B cell (primary cell): ENCODE measurements at places on chromosomes 12 and 14. TPM values are rescaled to one million over a fixed set of nuclear protein-coding genes. Genes with fewer than 3 reads are reported as not detected.
A peak's percentile ranks its signal among the peaks of the same experiment; 100 is the strongest.

- no peak for DNase-seq
Observed at GRCh38 chr14:54762296-54762695, 140.3 kb downstream of the GCH1 start.

DNA sequence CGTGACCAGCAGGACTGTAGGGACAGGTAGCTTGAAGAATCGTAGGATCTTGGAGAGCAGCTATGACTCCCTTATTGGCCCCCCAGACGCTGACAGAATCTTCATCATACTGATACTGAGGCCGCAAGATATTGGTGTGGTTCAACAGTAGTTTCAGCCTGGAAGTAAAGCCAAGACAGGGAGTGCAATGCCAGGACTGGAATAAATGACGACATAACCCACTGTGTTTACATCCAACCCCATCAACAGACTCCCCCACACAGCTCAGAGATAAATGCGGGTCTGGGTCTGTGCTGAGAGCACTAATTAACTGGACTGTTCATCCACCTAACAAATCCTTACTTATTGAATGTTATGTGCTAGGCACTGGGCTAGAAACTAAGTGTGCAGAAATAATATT, 16.6 kb downstream of the NOXRED1 start:
- no peak for DNase-seq

- no peak for DNase-seq
Observed at GRCh38 chr12:48329199-48329939, 21.4 kb downstream of the ZNF641 start.

- DNase-seq: peak; percentile 32
Observed at GRCh38 chr14:23561873-23562821, 5.4 kb downstream of the AP1G2 start.

- no peak for DNase-seq
Observed at GRCh38 chr14:80310938-80311750, 99.8 kb upstream of the DIO2 start.

GRCh38 chr14:76262641-76263040, 110.9 kb downstream of the GPATCH2L start:
- DNase-seq: no peak

GRCh38 chr12:127280393-127281275, 986.3 kb upstream of the TMEM132C start:
- peak; percentile 8 for DNase-seq

DNA sequence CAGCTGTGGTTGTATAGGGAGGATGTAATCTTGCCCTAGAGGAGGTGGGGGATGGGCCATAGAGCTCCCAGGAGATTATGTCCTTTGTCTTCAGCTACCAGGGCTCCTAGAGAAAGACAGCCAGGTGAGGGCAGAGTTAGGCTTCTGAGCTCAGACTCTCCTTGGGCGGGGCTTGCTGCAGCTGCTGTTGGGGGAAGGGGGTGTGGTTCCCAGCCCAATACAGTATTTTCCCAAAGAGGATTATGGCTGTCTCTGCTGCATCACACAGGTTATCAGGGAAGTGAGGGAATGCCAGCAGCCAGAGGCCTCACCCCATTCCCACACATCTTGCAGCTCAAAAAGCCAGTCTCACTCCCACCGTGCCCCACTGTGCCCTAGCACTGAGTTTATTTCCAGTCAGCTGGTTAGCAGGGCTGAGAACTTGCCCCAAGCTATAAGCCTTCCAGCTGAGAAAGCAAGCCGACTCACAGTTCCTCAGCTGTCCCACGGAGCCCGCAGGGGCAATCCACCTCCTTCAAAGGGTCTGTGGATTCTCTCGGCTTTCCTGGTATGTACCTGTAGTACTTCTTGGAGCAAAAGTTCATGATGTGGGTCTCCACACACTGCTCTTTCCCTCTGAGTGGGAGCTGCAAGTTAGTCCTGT, 217.3 kb upstream of the CPNE8 start:
- no peak for DNase-seq

DNA sequence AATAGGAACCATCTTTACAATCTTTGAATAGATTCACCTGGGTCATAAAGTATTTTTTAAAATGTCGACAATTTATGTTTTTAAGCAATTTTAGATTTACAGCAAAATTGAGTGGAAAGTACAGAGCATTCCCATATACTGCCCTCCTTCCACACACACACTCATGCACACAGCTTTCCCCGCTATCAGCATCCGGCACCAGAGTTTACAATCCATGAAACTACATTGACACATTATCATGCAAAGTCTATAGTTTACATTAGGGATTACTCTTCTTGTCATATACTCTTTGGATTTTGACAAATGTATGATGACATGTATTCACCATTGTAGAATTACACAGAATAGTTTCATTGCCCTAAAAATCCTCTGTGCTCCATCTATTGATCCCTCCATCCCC, 9.0 kb upstream of the SYNE2 start:
- DNase-seq: no peak

LHX5 gene
- total RNA-seq: not detected in 2 replicates

MIPOL1 gene
- 0.07 and 0.17 TPM in 2 replicates for total RNA-seq

GRCh38 chr12:96195845-96196451, 1.8 kb downstream of the ELK3 start:
- DNase-seq: no peak

- no peak for DNase-seq
Observed at GRCh38 chr14:54368291-54368690, 28.5 kb upstream of the CDKN3 start.

GRCh38 chr12:87925021-87925420, 104.2 kb downstream of the C12orf50 start:
- no peak for DNase-seq

- no peak for DNase-seq
Observed at GRCh38 chr12:8482571-8483061, 26.9 kb downstream of the CLEC6A start.

DNA sequence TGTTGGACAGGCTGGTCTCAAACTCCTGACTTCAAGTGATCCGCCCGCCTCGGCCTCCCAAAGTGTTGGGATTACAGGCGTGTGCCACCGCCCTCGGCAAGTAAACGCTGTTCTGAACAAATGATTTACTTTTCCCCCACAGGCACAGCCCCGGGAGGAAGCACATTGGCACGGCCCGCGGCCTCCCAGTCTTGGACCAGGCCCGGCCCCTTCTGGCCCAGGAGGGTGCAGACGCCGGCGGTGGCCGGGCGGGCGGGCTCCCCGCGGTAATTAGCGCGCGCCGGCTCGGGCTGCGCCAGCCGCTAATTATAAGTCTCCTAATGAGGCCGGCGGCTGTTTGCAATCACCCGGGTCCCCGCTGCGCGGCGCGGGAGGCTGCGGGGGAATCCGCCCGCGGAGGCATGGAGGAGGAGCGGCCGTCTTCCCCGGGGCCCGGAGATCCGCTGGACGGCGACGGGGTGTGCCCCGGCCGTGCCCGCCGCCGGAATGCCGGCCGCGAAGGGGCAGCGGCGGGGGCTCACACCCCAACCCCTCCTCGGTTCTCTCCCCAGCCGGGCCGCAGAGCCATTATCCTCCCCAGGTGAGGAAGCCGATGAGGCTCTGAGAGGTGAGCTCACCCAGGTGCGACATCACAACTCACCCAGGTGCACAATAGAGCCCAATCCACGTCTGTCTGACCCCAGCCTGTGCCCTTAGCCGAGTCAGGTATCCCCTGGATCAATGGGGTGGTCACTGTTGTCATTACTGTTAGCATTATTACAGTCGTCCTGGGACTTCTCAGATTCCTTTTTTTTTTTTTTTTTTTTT, 3.3 kb upstream of the POP5 start:
- peak; percentile 74 for DNase-seq

GRCh38 chr12:47767216-47767724, 5.8 kb upstream of the SLC48A1 start:
- DNase-seq: peak; percentile 78

IRAK3 gene
- 3.9 and 4.2 TPM in 2 replicates for total RNA-seq

- DNase-seq: peak; percentile 14
Observed at GRCh38 chr12:113061061-113061694, 4.6 kb downstream of the DTX1 start.

DNA sequence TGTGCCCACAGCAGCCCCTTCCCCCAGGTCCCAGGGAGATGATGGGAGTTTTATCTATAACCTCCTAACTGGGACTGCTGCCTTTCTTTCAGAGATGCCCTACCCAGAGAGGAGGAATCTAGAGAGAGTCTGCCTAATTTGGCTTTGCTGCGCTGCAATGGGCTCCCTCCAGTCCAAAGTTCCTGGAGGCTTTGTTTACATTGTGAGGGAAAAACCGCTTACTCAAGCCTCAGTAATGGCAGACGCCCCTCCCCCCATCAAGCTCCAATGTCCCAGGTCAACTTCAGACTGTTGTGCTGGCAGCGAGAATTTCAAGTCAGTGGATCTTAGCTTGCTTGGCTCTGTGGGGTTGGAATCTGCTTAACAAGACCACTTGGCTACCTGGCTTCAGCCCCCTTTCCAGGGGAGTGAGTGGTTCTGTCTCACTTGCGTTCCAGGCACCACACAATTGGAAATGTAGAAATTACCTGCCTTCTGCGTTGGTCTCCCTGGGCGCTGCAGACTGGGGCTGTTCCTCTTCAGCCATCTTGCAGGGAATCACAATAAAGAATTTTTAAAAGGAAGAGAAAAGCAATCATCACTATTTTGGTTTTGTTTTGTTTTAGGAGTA, 262.5 kb downstream of the FOXG1 start:
- no peak for DNase-seq

- DNase-seq: peak; percentile 85
Observed at GRCh38 chr14:77094672-77095284, 3.3 kb upstream of the CIPC start.

ASB2 gene
- total RNA-seq: 1.00 and 1.5 TPM in 2 replicates

NANOG gene
- total RNA-seq: not detected in 2 replicates

ARF6 gene
- 132 and 135 TPM in 2 replicates for total RNA-seq

- no peak for DNase-seq
Observed at GRCh38 chr14:33946679-33947476, 4.0 kb downstream of the EGLN3 start.

GRCh38 chr12:69466867-69467266, 3.3 kb upstream of the FRS2 start:
- DNase-seq: no peak

GRCh38 chr12:73678335-73678734, 859.3 kb upstream of the ATXN7L3B start:
- no peak for DNase-seq

GRCh38 chr12:91877456-91878235, 268.0 kb downstream of the BTG1 start:
- DNase-seq: peak; percentile 47

CCDC197 gene
- total RNA-seq: not detected in 2 replicates

TCL1B gene
- total RNA-seq: 5.5 and 5.7 TPM in 2 replicates

PTHLH gene
- total RNA-seq: not detected in 2 replicates

GRCh38 chr12:65695113-65695865, 129.0 kb upstream of the HMGA2 start:
- no peak for DNase-seq

PTPRR gene
- not detected in 2 replicates for total RNA-seq

- DNase-seq: no peak
Observed at GRCh38 chr12:12759234-12759915, 26.1 kb upstream of the APOLD1 start.

DNA sequence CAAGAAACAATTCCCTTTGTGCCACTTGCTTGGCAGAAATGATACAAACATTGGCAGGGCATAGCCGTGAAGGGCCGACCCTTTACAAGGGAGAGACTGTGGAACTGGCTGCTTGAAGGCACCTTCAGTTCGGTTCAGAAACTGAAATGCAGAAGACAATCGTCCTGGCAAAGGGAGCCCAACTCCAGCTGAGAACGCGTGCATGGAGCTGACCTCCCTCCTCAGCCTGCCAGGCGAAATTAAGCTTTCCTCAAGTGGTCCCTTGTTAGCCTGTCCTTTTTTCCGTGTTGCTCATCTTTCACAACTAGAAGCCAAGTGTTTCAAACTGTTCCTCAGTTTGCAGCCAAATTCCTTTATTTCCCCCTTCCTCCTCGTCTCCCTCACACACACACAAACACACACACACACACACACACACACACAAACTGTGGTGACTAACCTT, 8.1 kb downstream of the LGR5 start:
- DNase-seq: no peak

- no peak for DNase-seq
Observed at GRCh38 chr12:101038289-101038871, 171.7 kb downstream of the SLC5A8 start.

GRCh38 chr14:73091044-73091443, 32.7 kb downstream of the RBM25 start:
- no peak for DNase-seq

EPS8 gene
- total RNA-seq: 0.78 and 0.96 TPM in 2 replicates

GRCh38 chr12:52358575-52359350, 8.5 kb downstream of the KRT85 start:
- peak; percentile 59 for DNase-seq
